Spinal cord (tissue), 10 donors: ENCODE measurements at places on chromosomes 7 and 10. TPM values are rescaled to one million over a fixed set of nuclear protein-coding genes. Genes with fewer than 3 reads are reported as not detected.
A peak's percentile ranks its signal among the peaks of the same experiment; 100 is the strongest.

DNA sequence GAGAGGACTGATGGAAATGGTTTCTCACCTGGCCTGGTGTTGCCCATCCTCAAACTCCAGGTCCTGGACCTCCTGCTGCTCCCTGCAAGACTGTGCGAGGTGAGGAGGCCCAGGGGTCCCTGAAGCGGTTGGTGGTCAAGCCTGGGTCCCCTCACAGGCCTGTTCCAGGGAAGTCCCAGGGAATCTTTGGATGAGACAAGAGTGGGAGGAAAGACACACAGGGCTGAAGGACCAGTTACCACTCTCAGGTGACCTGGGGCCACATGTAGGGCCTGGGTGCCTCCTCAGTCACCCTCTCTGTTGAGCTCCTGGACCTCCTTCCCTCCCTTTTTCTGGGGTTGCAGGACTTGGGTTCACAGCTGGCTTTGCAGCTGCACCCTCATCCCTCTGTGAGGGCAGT, 42.6 kb upstream of the CXCL12 start:
- DNase-seq: no peak
- no peak overlapping the region for H3K27ac ChIP-seq
- no peaks in the 10 kb centered on the region for H3K4me1 ChIP-seq
- H3K27me3 ChIP-seq: no peaks in the 10 kb centered on the region
- no peaks in the 10 kb centered on the region for H3K36me3 ChIP-seq

DNA sequence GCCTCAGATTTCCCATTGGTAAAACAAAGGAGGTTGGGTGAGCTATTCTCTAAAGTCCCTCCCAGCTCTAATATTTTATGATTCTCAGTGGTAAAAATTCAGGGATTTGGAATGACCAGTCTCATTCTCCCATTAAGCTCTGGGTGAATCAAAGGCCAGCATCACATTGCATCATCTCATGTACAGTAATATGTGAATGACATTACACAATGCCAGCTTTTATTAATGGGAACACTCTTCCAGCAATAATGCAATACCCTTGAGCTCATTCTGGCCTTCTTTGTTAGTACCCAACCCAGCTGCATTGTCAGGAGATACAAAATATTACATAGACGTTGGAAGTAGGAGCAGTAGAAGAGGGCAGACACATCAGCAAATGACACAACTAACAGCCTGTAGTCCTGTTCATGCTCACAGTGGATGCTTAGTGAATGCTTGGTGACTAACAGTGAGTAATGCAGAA, 100.0 kb upstream of the EGR2 start:
- H3K4me3 ChIP-seq: no peak overlapping the region
- peaks cover 4% of the 10 kb centered on the region for H3K4me1 ChIP-seq
- no peaks in the 10 kb centered on the region for H3K36me3 ChIP-seq
- DNase-seq: peak; percentile 28

DNA sequence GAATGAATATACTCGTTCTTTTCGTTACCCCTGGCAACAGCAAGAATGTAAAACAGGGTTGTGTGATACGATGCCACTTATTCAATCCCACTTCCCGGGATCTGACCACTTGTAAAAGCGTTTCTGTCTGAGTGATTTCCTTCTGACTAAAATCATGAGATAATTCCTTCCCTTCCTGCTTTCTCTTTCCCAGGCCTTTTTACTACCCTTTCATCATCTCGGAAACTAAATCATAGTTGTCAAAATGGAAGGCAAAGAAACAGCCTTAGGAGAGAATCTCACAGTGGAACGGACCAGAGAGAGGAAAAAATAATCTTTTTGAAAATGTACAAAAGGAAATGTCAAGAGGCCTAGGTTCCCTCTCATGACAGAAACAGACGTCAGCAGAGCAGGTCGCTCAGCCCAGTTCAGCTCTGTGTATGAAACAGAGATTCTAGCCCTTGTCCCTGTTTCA, 29.8 kb downstream of the DIP2C start:
- no peaks in the 10 kb centered on the region for H3K27me3 ChIP-seq
- no peak for DNase-seq
- H3K36me3 ChIP-seq: peaks cover 2% of the 10 kb centered on the region
- H3K27ac ChIP-seq: peak overlapping the region; percentile 85

The GATAD1 gene
- 43.2 TPM for total RNA-seq

The IMPDH1 gene
- 28.5 TPM for total RNA-seq

- peak overlapping the region; percentile 77 for H3K4me3 ChIP-seq
- no peaks in the 10 kb centered on the region for H3K36me3 ChIP-seq
- no peaks in the 10 kb centered on the region for H3K27me3 ChIP-seq
- DNase-seq: peak; percentile 41
These were observed 513 bp downstream of the ODAD2 start for GRCh38 chr10:27998178-27998953.

DNA sequence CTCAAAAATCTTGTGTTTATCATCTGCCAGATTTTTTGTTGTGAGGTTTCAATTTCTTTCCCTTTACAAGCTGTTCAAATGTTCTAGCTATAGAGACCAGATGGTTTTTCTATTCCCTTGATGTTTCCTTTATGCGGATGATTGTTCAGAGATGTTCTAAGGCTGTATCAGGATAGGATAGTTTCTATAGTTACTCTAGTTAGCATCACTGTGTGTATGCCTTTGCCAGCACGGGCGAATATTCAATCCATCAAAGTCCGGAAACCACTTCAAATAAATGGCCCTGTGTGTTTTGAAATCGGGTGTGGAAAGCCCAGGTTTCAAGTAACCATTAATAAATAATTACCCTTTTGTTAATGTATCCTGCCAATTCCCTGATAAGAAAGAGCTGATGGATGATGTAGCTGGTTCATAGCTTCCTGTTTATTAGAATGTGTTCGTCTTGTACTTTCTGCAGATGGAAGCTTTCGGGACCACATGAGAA, 149.8 kb upstream of the PRKCQ start:
- H3K4me1 ChIP-seq: no peaks in the 10 kb centered on the region
- no peak overlapping the region for H3K4me3 ChIP-seq
- no peak overlapping the region for H3K27ac ChIP-seq
- no peaks in the 10 kb centered on the region for H3K36me3 ChIP-seq
- H3K27me3 ChIP-seq: no peaks in the 10 kb centered on the region
- DNase-seq: no peak

The ACTR1A gene
- 113 TPM for total RNA-seq

GRCh38 chr10:103716206-103717160, 138.9 kb downstream of the SH3PXD2A start:
- peak overlapping the region; percentile 88 for H3K27ac ChIP-seq
- peaks cover 74% of the 10 kb centered on the region for H3K4me1 ChIP-seq
- DNase-seq: no peak
- no peak overlapping the region for H3K4me3 ChIP-seq

DNA sequence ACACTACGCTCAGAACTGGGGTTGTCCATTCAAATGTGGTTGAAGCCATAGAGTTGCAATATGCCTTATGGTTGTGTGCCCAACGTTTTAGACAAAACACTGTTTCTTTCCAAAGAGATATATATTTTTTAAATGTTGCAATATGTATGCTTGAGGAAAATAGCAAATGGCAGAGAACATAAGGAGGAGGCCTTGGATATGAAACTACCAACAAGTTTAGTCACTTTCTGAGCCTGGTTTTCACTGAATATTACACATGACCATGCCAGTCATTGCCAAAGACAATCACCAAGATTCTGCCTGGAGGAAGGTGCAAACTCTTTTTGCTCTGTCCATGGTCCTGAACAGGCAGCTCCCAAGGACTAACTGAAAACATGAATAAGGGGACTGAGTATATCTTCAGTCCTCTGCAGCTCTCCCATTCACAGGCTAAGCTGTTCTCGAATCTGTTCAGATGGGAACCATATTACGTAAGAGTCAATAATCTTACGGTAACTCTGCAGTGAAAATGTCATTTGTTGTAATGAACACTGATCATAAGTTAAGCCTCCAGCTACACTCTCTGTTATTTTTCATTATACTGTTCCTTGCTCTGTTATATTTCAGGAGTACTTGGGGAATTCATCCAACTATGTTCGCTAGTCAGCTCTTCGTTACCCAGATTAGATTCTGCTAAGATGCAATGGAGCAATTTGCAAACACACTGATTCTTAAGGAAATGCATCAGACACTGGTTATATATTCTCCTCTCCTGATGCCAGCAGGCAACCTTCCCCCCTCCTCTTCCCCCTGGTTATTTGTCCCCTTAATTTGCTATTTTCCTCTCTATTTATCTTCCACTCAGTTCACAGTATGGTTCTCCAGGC, 90.7 kb upstream of the C1QL3 start:
- peaks cover 6% of the 10 kb centered on the region for H3K4me1 ChIP-seq
- no peak overlapping the region for H3K4me3 ChIP-seq
- H3K27me3 ChIP-seq: no peaks in the 10 kb centered on the region
- H3K27ac ChIP-seq: no peak overlapping the region
- no peaks in the 10 kb centered on the region for H3K36me3 ChIP-seq

The CTTNBP2 gene
- 17.6 TPM for total RNA-seq

The AGR2 gene
- 3.0 TPM for total RNA-seq

- no peaks in the 10 kb centered on the region for H3K4me1 ChIP-seq
- peak; percentile 20 for DNase-seq
- H3K36me3 ChIP-seq: no peaks in the 10 kb centered on the region
- H3K27me3 ChIP-seq: no peaks in the 10 kb centered on the region
These were observed 91.3 kb upstream of the ANK3 start for GRCh38 chr10:60480865-60481563.

The CARD11 gene
- total RNA-seq: 0.99 TPM

DNA sequence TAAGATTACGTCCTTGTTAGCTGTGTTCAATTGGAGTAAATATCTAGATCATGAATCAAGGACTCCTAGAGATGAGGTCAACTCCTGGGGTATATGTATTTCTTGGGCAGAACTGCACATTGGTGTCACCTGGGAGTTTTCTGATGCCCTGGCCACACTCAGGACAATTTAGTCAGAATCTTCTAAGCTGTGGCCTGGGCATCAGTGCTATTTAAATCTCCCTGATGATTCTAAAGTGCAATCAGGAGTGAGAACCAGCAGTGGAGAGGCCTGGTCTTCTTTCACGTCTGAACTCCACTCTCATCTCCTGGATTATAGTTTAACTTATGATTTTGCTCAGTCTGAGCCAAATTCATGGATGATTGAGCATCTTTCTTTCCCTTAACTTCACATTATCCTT, 218.0 kb downstream of the BMPER start:
- no peak overlapping the region for H3K27ac ChIP-seq
- no peaks in the 10 kb centered on the region for H3K36me3 ChIP-seq
- no peak for DNase-seq
- no peaks in the 10 kb centered on the region for H3K4me1 ChIP-seq
- H3K4me3 ChIP-seq: no peak overlapping the region
- H3K27me3 ChIP-seq: no peaks in the 10 kb centered on the region

The AOAH gene
- total RNA-seq: 8.1 TPM

DNA sequence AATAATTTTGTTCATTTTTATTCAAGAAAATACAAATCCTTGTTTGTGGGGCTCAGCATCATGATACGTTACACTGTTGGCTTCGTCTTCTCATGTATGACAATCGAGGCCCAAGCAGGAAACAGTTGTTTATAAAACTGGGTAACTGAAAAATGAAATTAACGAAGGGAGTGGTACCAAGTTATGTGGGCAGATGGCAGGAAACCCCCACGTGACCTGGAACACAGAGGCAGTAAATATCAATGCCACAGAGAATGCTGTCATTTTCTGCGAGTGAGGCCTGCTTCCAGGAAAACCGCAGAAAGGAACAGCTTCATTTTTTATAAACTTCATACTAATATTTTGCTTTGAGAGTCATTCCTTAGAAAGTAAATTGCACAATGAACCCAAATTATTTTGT, 201.0 kb upstream of the ADARB2 start:
- peaks cover under 1% of the 10 kb centered on the region for H3K4me1 ChIP-seq
- no peak for DNase-seq
- no peak overlapping the region for H3K4me3 ChIP-seq
- no peaks in the 10 kb centered on the region for H3K27me3 ChIP-seq
- no peaks in the 10 kb centered on the region for H3K36me3 ChIP-seq
- no peak overlapping the region for H3K27ac ChIP-seq

DNA sequence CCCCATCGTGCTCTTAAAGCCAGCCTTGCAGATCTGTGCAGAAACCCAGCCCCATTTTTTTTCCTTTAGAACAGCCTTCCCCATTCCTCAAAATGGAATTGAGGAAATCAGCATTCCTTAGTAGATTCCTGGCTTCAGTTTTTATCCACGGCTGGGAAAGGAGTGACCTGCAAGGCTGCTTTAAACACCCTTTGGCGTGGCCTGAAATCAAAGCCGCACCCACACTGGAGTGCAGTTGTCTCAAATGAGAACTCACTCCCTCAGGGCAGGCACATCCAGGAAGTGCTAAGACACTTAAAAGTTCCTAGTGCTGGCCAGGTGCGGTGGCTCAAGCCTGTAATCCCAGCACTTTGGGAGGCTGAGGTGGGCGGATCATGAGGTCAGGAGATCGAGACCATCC, 34.8 kb downstream of the HTR5A start:
- DNase-seq: no peak
- H3K4me1 ChIP-seq: peaks cover 9% of the 10 kb centered on the region
- H3K36me3 ChIP-seq: no peaks in the 10 kb centered on the region
- no peak overlapping the region for H3K4me3 ChIP-seq
- peaks cover 2% of the 10 kb centered on the region for H3K27me3 ChIP-seq

- no peaks in the 10 kb centered on the region for H3K4me1 ChIP-seq
- no peaks in the 10 kb centered on the region for H3K27me3 ChIP-seq
- H3K4me3 ChIP-seq: no peak overlapping the region
- DNase-seq: no peak
These were observed 22.4 kb upstream of the AHR start for GRCh38 chr7:17275749-17276671.

GRCh38 chr7:41795276-41795833, 92.5 kb upstream of the INHBA start:
- H3K4me3 ChIP-seq: no peak overlapping the region
- no peak overlapping the region for H3K27ac ChIP-seq
- H3K36me3 ChIP-seq: no peaks in the 10 kb centered on the region
- DNase-seq: no peak
- no peaks in the 10 kb centered on the region for H3K27me3 ChIP-seq
- no peaks in the 10 kb centered on the region for H3K4me1 ChIP-seq

DNA sequence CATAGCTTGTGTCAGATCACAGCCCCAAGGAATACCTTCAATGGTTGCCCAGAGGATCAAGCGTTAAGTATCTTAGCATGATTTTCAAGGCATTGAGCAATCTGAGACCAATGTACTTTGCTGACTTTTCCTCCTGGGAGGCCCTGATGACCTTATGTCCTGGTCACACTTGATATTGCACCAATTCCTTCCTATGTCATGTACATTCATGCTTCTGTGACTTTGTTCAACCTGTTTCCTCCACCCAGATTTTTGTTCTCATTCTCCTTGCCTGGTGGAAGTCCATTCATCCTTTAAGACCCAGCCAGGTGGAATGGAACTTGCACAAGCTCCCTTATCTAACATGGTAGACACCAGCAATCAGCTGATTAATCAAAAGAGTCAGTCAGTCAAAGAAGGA, 160.8 kb downstream of the PFKFB3 start:
- H3K27me3 ChIP-seq: no peaks in the 10 kb centered on the region
- DNase-seq: no peak
- no peak overlapping the region for H3K27ac ChIP-seq

DNA sequence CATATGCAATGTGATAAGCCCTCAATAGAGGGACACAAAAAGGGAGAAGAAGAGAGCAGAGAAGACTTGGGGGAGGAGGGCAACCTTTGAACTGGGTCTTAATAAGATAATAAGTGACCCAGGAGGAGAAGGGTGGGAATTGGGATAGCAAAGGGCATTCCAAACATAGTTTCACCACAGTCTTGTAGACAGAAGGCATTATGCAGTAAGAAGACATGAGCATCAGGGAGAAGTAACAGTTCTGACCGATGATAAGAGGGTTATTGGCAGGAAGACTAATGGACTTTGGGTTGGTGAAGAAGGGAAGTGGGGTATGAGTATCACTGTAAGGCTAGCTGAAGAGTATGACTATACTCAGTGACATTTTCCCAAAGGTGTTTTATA, 63.6 kb downstream of the TES start:
- no peaks in the 10 kb centered on the region for H3K36me3 ChIP-seq
- H3K4me3 ChIP-seq: no peak overlapping the region
- H3K4me1 ChIP-seq: no peaks in the 10 kb centered on the region
- DNase-seq: no peak
- no peaks in the 10 kb centered on the region for H3K27me3 ChIP-seq
